ENCODE measurements at places on chromosomes 4 and X.

DNA sequence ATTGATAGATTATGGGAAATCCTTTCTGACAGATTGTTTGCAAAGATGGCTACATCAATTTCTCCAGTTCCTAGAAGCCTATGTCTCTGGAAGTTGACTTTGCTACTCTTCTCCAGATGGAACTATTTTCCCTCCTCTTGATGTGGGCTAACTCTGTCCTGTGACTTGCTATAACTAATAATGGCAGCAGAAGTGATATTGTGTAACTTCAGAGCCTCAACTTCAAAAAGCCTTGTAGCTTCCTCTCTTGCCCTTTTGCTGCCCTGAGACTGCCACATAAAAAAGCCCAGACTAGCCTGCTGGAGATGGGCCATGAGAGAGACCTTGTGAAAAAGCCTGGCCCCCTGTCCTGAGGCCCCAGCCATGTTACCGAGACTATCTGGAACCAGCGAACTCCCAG lies 210.7 kb upstream of the SLC7A11 start:
- no peak for DNase-seq

DNA sequence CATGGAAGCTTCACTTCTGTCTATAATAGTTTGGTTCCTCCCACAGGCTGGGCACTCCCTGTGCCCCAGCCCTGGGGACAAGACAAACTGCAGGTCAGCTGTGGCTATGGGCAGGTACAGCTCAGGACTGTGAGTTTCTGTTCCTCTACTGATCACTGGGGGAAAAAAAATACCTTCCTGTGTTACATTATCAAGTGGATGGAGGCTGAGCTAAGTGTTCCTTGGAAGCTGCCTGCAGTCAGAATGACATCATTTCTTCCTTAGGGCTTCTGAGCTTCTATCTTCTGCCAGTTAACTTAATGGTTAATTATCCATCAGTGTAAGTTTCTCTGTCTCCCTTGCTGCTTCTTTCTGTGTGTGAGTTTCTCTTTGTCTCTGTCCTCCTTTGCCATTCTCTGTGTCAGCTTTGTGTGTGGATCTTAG lies 4.6 kb downstream of the RAB33A start:
- no peak for DNase-seq

DNA sequence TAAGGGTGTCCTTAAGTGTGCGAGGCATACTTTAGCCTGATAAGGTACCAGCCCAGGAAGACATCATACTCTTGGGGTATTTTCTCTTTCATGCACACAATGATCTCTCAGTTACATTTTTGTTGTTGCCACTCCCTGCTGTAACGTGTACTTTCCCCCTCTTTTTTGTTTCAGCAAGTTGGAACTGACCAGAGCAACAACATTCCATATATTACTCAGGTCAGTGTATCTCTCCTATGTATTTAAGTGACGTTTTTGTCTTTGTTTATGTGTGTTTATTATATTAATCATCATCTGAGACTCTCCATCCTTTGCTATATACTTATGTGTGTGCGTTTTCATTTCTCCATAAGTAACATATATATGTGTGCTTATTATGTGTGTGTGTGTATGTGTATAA lies 71.3 kb upstream of the VBP1 start:
- no peak for DNase-seq

GRCh38 chr4:4428966-4429875 lies 42.3 kb downstream of the NSG1 start:
- DNase-seq: no peak

DNA sequence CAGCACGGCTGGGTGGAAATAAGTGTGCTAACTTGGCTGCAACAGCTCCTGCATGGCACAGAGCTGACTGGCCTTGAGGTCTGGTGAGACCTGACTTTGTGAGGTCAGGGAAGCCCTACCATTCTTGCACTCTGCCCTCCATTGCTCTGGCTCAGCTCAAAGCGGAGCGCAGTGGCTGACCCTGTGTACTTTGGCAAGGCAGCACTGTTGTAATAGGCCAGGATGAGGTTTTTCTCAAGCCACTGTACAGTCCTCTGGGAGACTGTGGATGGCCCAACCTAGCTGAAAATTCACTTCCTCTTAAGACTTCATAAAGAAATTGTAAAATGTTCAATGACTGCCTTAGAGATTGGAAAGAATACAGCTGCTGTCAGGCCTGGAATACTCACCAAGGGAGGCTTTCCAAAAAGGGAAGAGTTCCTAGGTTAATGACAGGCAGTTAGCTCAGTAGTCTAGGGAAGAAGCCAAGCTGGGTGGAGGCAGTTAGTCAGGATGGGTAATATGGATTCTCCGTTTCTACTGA lies 129.8 kb downstream of the GUCY2F start:
- no peak for DNase-seq

- DNase-seq: no peak
These were observed 59.3 kb downstream of the AFM start for GRCh38 chr4:73540826-73541225.

GRCh38 chr4:163606896-163607691 lies 112.6 kb downstream of the TMA16 start:
- DNase-seq: no peak

DNA sequence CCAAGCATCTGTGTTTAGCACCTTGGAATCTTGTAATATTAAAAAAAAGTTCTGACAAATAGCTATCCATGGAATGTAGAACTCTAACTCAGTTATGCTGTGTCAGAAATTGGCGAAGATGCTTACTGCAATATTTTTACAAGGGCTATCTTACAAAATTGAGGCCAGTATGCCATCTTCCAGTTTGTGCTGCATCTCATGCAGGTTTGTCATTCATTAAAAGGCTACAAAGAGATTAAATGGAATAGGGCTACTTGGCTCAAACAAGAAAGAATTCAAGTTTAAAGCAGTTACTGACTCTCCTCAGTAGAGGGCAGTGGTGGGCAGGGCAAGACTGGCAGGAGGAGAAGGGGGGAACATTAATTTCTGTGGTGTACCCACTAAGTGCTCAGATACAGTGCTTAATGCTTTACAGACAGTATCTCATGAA lies 66.5 kb downstream of the SHROOM4 start:
- DNase-seq: peak; percentile 11

GRCh38 chr4:39657465-39657864 lies 18.8 kb upstream of the SMIM14 start:
- no peak for DNase-seq

DNA sequence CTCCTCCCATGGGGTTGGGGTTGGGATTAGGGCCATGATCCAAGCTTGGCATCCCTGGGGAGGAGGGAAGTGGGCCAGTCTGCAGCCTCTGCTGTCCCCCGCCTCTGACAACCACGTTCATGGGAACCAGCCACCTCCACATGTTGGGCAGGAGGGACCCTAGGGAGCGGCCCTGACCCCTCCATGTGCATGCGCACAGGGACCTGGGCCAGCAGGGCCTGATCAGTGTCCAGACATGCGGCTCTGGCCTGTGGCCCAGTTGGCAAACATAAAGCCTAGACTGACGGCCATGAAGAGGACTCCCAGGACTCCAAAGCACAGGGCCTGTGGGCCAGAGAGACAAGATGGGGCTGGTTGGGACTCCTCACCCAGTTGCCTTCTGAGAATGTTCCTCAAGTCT lies 11.3 kb downstream of the SLC38A5 start:
- DNase-seq: no peak

DNA sequence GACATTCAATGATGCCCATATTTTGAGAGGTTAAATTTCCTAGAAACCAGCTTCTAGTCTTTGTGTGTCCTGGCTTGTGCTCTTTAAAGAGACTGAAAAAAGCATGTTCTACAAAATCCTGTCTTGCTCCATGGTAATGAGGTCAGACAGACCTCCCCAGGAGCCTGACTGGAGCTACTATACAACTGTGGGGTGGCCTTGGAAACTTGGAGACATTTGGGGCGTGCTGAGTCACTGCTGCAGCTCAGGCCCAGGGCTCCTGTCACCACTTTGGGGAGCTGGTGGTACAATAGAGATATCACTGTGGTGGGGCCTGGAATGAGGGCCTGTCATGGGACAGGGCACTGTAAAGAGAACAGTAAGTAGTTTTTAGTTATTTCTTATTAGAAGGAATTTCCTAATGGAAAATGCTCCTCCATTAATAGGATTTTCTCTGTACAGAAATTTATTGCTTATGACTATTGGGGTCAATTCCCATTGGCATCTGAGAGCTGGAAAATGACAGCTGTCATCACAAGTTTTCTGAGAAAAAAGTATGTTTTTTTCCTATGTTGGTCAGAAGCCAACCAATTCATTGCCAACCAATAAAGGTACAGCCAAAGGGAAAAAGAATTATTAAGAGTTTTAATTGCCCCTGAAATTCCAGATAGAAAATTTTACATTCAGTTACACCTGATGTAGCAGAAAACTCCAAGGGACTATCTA lies 207.4 kb upstream of the JADE1 start:
- DNase-seq: no peak

- DNase-seq: no peak
These were observed 10.8 kb downstream of the LRP2BP start for GRCh38 chr4:185384930-185385331.

DNA sequence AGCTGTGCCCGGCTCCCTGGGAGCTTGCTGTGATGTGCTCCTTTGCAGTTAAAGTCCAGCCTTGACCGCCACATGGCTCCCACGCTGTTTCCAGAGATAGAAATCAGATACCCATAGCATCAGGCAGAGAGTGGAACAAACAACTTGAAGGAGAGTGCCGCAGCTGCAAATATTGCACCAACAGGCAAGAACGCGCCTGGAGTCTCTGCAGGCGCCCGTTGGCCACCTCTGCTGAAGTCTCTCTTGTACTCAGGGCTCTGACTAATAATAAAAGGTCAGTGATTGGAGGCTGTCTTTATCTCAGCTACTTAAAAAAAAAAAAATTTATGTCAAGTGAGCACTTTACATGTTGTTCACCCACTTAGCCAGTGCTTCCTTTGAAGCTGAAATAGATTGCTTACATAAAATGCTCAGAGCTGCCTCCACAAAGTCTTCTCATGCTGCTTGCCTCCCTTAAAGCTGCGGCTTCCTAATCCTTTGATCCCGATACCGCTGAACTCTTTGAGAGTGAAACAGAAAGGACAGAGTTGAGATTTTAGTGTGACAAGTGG lies 30.9 kb upstream of the TENM3 start:
- no peak for DNase-seq

DNA sequence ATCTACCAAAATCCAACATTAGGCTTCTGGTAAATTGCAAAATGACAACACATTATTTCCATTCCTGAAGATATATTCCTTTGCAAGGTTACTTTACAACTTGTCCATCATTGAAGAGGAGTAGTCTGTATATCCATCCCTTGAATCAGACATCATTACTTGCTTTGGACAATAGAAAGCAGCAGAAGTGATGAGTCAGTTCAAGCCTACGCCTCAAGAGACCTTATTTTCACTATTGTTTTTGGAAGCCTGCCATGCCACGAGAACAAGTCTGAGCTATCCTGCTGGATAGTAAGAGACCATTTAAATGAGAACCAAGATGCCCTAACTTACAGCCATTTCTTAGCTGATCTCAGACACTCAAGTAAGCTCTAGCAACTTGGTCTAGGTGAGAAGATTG lies 246.0 kb upstream of the HHIP start:
- peak; percentile 10 for DNase-seq

DNA sequence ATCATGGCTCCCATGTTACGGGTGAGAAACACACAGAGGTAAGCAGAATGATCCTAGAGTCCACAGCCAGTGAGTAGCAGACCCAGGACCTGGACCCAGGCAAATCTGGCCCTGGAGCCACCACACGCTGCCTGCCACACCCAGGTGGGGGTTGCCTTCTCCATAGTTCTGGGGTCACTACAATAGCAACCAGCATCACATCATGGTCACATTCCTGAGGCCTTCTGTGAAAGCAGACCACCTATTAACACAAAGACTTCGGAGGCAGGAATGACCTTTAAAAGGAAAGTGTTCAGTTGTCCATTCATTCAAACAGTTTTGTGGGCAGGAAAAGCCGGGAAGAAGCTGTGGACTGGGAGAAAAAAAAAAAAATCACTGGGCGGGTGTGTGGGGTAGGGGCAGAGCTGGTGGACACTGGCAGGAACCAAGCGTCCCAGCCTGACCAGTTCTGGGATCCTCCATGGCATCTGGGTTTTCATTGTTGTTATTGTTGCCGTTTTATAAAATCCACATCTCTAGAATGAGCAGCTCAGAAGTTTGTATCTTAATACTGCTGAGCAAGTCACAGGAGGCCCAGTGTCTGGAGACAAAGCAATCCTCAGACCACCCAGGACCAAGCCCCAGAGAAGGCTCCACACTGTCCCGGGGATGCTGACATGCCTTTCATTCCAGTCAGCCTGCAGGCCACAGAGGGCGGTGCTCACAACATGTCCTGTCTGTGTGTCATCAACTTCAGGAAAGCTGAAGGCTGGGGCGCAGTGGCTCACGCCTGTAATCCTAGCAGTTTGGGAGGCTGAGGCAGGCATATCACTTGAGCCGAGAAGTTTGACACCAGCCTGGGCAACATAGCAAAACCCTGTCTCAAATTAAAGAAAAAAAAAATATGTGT lies 67.0 kb downstream of the SEL1L3 start:
- no peak for DNase-seq

- no peak for DNase-seq
These were observed 24.0 kb downstream of the SMIM14 start for GRCh38 chr4:39614487-39615162.

DNA sequence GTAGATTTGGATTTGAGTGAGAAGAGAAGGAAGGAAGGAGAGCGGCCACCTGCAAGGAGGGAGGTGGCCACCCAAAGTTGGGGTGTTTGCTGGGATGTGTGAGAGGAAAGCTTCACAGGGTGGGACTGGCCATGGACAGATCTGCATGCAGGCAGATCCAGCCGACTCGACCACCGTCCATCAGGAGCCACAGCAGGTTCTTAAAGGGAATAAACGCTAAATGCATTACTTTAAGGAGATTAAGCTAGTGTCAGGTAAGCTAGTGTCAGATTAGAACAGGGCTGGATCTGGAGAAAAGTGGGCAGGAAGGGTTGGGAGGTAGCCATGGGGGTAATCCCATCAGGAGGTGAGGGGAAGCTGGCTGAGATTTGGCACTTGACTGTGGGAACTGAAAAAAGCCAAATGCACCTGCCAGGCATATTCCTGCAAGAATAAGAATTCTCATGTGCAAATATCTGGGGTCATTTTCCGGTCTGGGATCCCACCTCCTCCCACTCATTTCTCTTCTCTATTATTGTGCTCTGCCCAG lies 79.6 kb downstream of the MGST2 start:
- DNase-seq: no peak

DNA sequence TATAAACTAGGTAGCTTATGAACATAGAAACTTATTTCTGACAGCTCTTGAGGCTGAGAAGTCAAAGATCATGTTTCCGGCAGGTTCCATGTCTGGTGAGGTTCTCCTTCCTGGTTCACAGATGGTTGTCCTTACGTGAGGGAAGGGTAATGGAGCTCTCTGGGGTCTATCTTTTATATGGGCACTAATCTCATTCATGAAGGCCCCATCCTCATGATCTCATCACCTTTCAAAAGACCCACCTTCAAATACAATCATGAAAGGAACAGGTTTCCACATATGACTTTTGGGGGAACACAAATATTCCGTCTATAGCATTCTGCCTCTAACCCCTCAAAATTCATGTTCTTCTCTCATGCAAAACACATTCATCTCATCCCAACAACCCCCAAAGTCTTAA lies 264.7 kb downstream of the PTTG2 start:
- no peak for DNase-seq

DNA sequence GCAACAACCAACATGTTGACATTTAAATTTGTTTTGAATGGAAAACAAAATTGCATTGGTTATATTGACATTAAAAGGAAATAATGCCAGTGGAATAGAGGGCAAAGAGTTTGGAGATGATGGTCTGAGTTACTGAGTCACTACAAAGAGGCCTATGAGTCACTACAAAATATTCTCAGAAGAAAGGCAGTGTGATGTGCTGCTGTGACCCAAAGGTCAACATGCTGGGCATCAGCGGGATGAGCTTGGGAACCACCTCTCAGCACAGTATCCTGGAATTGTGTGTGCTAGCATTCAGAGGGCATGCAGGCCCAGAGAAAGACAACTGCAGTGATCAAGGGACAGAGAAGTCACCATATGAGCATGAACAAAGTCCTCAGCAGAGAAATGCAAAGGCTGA lies 2.8 kb downstream of the CMC4 start:
- DNase-seq: no peak
